ENCODE measurements at places on chromosomes 7 and 10.

- no peak for DNase-seq
Measured at GRCh38 chr10:92242380-92242779, 48.5 kb downstream of the CPEB3 start.

- peak; percentile 36 for DNase-seq
Measured at GRCh38 chr7:29194594-29195427, at the start of gene CHN2. CHN2 (plus strand) TSS chr7:29194775.

DNA sequence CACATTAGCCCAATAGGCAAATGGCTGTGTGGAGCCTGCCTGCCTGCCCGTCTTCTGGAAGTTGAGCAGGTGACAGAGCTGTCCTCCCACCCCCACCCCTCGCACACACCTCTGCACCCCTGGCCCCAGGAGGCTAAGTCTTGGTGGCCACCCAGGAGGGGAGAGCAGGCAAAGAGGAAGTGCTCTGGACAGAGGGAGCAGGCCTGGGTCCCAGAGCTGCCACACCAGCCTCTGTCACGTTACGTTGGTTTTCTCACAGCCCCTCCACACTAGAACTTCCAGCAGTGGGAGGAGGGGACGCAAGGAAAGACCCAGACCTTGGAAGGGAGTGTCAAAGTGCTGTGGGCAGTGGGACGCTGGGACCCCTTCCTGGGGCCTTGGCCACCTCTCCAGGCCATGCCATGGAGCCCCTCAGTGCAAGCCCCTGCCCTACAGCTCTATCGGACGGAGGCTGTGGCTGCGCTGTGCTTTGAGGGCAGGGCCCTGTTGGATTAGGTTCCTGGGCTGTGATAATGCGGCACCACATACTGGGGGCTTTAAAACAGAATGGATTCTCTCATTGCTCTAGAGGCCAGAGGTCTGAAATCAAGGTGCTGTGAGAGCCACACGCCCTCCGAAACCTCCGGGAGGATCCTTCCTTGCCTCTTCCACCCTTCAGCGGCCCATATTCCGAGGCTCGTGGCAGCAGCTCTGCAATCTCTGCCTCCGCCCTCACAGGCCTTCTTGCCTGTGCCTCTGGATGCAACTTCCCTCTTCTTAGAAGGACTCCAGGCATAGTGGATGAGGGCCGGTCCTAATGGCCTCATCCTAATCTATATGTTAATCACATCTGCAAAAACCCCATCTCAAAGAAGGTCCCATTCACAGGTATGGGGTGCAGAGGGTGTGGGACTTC is 9.9 kb downstream of the PRKAG2 start:
- DNase-seq: no peak

DNA sequence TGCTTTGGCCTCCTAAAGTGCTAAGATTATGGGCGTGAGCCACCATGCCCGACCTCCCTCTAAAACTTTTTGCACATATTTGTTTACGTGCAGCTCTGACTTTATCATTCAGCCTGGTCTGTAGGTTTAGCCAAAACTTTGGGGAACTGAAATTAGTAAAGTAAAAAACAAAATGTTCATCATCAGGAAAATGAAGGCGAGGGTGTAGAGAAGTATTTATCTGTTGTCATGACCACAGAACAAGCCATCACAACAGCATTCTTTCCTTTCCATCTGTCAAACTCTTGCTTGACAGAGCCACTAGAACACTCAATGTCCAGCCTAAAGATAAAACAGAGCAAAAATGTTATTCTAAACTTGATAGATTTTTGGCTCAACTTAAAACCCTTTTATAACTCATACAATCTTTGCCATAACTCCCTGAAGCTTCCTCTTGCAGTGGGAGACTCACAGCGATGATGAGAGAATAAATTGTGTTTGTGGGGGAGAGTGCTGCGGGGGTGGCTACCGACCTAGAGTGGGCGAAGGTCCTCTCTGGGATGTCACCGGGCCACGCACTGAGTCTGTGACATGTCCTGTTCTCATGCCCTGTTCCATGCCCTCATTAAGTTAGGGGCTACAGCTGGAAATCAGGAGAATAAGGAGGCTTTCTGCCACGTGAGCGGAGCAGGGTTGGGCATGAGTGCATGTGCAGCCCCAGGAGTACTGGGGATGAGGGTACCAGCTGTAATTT is 58.6 kb upstream of the MKRN1 start:
- DNase-seq: no peak

DNA sequence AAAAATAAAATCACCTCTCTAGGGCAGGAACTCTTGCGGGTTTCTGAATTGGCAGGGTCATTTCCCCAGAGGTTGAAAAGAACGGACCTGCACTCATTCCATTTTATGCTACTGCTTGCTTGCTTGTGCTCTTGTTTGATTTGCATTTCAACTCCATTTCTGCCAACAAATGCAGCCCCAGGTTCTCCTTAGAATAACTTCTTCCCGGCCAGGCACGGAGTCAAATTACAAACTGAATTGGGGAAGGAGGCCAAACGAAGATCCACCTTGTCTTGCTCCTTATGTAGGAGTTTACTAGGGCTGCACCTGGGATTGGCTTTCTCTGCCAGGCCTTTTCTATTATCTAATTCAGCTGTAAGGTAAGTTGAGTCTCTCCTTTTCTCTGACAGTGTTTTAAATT is 79.6 kb downstream of the HGF start:
- DNase-seq: no peak

All from stimulated activated CD8-positive, alpha-beta memory T cell treated with anti-CD3 and anti-CD28 coated beads, Interleukin-2, amount 100 ng/mL, for 1 hour (primary cell).